ENCODE measurements at places on chromosomes 2 and 18. TPM values are rescaled to one million over a fixed set of nuclear protein-coding genes. Genes with fewer than 3 reads are reported as not detected.

DNA sequence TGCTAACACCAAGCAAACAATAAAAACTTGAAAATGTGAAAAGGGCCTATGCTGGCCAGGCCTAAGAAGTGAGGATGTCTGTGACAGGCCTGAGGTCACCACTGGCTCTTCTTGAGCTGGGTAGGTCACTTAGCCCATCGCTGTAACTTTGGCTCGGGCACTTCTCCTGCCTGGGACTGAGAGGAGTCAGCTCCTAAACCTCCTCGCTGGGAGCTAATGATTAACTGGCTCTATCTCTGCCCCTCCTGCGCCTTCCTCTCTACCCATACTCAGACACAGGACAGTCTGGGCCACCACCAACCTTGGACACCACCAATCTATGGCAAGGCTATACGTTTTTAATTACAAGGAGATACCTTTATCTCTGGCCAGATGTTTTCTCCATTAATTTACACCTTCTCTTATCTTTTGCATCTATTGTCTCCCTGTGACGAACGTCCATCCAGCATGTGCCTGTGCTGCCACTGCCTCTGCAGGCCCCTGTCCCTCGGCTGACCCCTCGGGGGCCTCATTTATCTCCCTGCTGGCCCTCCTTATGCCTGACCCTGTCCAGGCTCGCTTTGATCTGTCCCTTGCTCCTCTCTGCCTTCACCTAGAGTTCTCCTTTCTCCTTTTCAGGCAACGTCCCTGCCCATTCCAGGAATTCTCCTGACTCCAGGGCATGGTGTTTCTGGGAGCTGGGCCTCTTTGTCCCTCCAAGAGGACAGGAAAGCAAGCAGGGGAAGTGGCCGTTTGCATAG lies 149.1 kb upstream of the GATA6 start:
- no peak for DNase-seq

DNA sequence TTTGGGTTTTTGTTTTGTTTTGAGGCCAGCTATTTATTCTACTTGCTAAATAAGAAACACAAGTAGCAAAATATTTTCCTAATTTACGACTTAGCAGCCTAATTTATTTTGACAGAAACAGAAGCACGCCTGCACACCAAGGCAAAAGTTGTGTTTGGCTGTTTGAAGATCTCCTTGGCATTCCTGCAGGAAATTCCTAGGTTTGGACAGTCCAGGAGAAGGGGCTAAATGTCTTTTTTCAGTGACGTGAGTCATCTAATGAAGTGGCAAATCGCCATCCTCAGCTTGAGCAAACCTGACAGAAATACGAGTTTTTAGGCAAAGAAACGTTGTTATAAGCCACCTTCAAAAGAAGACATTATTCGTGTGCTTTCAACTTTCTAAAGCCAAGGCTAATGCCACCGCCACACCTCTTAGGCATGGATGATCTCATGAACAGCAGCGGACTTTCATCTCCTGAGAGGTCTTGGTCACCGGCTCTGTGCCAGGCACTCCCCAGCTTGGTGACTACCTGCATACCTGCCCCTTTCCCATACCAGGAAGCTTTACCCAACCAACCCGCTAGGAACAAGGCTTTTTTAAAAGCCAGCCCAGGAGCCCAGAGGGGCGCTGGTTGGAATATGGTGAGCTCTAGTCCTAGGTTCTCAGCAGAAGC lies 30.9 kb downstream of the STK39 start:
- DNase-seq = no peak

GRCh38 chr18:12008181-12008767 lies 27.0 kb downstream of the IMPA2 start:
- no peak for DNase-seq

GRCh38 chr2:165969227-165969626 lies 15.7 kb upstream of the TTC21B start:
- DNase-seq = no peak

YIPF4 gene
- 52.6 TPM for total RNA-seq

- no peak for DNase-seq
Measured at GRCh38 chr2:205723179-205723578, 40.9 kb downstream of the NRP2 start.

- no peak for DNase-seq
Measured at GRCh38 chr2:64524604-64525316, 632 bp downstream of the AFTPH start.

- no peak for DNase-seq
Measured at GRCh38 chr2:222452422-222452950, 28.1 kb downstream of the SGPP2 start.

- no peak for DNase-seq
Measured at GRCh38 chr2:23585273-23586170, 200.5 kb downstream of the KLHL29 start.

DNA sequence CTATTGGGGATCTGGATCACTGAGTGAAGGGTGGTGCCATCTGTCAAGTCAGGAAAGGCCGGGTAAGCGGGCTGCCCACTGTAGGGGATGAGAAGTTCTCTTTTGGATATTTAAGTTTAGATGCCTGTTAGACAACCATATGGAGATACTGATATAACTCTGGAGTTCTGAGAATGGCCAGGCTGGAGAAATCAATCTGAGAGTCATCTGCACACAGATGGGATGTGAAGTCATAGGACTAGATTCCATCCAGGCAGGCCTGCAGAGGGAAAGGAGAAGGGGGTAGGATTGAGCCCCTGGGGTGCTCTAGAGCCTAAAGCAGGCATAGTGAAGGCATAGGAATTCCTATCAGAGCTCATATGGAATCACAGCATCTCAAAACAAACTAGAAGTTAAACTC lies 30.1 kb downstream of the SPRED2 start:
- no peak for DNase-seq

DNA sequence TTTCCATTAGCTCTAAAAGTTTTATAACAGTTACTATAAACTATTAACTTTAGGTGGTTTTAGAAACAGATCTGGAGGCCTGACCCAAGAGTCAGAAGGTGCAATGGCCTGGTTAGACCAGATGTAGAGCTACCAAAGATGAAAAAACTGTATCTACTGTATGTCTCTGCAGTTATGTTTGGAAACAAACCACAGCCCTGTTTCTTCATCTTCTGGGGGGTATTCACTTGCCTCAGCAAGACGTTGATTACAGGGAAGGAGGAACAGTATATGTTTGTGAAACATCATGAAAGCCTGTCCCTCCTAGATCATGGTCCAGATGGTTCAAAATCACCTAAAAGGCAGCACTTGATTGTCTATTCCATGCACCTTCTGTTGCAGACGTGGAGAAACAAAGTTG lies 220.2 kb downstream of the SUCLG1 start:
- no peak for DNase-seq

DNA sequence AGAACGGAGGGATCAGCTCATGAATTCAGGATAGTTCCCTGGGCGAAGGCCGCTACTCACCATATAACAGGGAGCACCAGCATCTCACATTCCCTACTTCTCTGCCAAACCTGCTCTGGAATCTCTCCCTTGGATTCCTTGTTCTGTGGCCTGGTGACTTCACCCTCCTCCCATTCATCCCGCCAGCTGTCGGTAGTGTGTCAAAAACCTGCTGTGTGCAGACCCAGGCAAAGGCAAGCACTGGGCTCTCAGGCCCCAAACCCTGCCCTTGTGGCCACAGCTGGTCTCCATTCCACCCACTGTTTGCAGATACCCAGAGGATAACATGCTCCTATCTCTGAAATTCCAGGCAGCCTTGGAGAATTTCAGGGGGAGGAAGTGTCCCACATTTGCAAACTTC lies 151.6 kb downstream of the CAPN13 start:
- no peak for DNase-seq

MRPL53 gene
- total RNA-seq = 116 TPM

DNA sequence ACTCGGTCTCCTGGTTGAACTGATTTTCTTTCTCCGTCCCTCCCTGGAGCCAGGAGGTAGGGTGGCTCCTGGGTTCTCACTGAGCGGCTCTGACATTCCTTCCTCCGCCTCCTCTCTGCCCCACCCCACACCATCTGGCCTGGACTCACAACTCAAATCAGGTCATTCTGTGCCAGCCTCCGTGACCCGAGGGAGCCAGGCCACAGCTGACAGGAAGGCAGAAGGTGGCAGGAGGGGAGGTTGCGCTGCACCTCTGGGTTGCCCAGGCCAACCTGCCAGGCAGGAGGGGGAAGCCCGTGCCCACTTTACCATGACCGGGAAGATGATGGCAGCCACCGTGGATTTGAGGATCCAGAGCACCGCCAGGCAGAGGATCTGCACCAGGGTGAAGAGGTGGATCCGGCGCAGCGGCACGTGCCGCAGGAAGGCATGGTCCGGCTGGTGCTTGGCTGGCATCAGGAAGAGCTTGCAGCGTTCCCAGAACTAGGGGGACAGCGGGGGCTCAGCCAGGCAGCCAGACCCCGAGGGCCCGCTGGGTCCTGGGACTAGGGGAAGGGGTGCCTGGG lies 28.3 kb downstream of the MTHFD2 start:
- DNase-seq = peak; percentile 65

DNA sequence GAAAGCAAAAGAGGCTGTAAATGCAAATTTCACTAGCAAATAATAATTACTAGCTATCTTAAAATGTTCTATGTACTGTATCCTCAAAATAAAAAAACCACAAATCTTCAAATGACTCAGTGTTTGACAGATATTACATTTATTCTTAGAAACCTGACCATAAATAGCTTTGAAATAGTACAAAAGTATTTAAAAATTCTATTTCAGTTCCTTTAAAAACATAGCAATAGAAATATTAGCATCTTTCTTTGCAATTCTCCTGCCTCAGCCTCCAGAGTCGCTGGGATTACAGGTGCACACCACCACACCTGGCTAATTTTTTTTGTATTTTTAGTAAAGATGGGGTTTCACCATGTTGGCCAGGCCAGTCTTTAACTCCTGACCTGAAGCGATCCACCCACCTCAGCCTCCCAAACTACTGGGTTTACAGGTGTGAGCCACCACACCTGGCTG lies 50.6 kb downstream of the MSH6 start:
- DNase-seq = no peak

- no peak for DNase-seq
Measured at GRCh38 chr2:132392221-132392620, 24.4 kb upstream of the GPR39 start.

DNA sequence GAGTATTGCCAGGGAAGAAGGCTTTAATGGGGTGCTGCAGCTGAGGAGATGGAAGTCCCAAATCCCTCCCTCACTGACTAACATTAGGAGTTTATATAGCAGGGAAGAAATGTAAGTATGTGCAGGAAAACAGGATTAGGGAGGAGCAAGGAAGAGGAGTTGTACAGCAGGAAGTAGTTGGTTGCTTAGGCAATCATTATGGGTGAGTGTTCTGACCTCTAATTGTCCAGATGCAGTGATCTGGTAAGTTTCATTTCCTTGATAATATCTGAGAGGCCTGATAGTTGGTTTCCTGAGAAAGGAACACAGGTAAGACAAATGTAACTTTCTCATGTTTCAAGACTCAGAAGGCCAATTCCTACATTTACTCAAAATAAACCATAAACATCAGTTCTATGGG lies 331.9 kb upstream of the GULP1 start:
- DNase-seq = no peak

- DNase-seq = no peak
Measured at GRCh38 chr2:16311521-16312440, 353.9 kb downstream of the CYRIA start.

PIEZO2 gene
- 0.54 TPM for total RNA-seq

GRCh38 chr2:230324503-230324902 lies 2.5 kb upstream of the SP140L start:
- peak; percentile 67 for DNase-seq

CFAP210 gene
- total RNA-seq = not detected

DNA sequence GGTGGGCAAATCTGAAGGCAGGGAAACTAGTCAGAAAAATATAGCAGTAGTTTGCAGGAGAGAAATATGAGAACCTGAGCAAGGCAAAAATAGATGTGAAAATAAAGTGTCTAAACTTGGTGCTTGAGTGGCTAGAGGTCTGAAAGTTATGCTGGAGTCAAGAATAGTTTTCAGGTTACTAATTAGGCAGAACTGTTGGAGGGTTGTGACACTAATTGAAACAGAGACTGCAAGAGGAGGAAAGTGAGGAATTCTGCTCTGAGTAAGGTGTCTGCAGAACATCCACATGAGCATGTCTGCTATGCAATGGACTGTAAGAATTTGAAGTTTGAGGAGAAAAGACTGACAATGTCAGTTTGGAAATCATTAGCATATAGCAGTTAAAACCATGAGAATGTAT lies 444.0 kb upstream of the LRRTM1 start:
- no peak for DNase-seq

GRCh38 chr2:136527560-136527959 lies 237.8 kb upstream of the THSD7B start:
- no peak for DNase-seq

IL1RL1 gene
- total RNA-seq = 2.4 TPM

UGT1A3 gene
- total RNA-seq = not detected

DNA sequence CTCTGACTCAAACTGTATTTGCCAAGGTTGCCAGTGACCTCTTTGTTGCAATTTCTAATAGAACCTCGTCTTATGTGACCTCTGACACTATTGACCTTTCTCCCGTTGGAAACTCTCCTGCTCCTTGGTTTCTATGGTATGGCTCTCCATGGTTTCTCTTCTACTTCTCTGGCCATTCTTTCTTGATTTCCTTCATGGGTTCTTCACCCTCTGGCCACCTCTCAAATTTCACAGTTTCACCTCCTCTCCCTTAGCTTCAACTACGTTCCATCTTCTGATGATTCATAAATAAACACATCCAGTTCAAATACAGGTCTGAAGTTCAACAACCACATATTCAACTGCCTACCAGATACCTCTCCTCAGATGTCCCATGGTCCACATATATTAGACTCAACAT lies 109.5 kb downstream of the CACNB4 start:
- DNase-seq = no peak

ZBTB7C gene
- 1.8 TPM for total RNA-seq

DNA sequence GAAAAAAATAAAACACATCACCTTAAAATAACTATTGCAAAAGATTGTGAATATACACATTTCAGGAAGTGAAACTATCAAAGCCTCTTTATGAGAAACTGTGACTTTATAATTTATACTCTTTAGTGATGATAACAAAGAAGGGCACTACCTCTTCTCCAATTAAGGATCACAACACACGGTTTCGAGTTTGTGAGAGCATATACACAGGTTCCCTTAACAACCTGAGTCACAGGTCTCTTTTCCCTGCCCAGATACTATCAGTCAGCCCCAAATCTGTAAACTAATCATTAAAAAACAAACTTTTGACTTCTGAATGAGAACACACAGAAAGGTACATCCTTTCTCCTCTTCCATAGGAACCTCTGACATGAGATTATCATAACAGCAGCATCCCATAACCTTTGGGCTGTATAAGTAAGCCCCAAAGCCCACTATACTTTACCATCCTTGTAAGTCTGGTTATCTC lies 44.9 kb downstream of the PTPN2 start:
- DNase-seq = no peak

GRCh38 chr2:173605994-173606393 lies 251.3 kb downstream of the CDCA7 start:
- no peak for DNase-seq

SKOR2 gene
- total RNA-seq = not detected

DNA sequence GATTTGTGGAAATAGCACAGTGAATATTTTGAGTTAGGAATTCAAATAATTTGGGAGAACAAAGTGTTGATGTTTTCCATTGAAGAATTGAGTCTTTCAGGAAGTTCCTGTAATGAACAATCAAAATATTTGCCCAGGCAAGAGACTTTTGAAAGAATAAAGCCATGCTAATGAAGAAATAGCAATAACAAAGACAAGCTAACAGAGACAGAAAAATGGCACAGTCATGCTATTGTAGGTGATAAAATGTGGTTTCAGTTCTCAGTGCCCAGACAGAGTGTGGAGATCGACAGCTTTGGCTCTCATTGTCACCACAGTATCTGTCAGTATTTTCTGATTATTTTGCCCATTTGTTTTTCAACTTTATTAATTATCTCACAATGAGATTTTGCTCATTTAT lies 490.8 kb upstream of the PIK3C3 start:
- DNase-seq = no peak

EGR4 gene
- total RNA-seq = not detected
